ENCODE measurements at places on chromosomes 12 and 14. TPM values are rescaled to one million over a fixed set of nuclear protein-coding genes. Genes with fewer than 3 reads are reported as not detected.

EML5 gene
- total RNA-seq: 0.36 TPM

AQP2 gene
- not detected for total RNA-seq

FAM90A1 gene
- 0.31 TPM for total RNA-seq

IRAK3 gene
- total RNA-seq: 14.5 TPM

TAS2R9 gene
- 0.46 TPM for total RNA-seq

PZP gene
- total RNA-seq: not detected

NCOR2 gene
- 28.9 TPM for total RNA-seq

ST8SIA1 gene
- 12.0 TPM for total RNA-seq

Data from melanocyte of skin (primary cell).